Activated T-cell treated with anti-CD3 and anti-CD28 coated beads, Interleukin-2, amount 50 U/mL, for 72 hours (primary cell): ENCODE measurements at places on chromosomes 13 and 19. TPM values are rescaled to one million over a fixed set of nuclear protein-coding genes. Genes with fewer than 3 reads are reported as not detected.

DNA sequence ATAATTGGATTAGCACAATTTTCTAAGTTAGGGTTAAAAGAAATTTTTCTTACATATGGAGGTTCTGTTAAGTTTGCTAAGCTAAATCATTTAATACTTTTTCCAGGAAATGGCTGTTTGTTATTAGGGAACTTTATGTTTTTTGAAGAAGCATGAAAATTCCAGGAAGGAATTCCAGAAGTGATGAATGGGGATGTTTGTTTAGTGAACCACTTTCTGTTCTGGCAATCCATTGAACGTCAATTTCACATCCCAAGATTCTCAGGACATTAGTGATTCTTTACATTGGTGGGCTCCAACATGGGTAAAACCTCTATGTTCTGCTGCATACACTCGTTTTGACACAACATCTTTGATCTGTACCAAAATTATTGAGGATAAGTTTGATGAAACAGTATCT is 534.4 kb downstream of the IRS2 start:
- no peak for DNase-seq
- H3K27ac ChIP-seq: no peak overlapping the region
- no peaks in the 10 kb centered on the region for H3K27me3 ChIP-seq
- H3K36me3 ChIP-seq: no peaks in the 10 kb centered on the region
- H3K4me1 ChIP-seq: no peaks in the 10 kb centered on the region

The IFNL1 gene
- 0.29 TPM for total RNA-seq

The PSMD8 gene
- 168 TPM for total RNA-seq

The MOB3A gene
- 134 TPM for total RNA-seq

DNA sequence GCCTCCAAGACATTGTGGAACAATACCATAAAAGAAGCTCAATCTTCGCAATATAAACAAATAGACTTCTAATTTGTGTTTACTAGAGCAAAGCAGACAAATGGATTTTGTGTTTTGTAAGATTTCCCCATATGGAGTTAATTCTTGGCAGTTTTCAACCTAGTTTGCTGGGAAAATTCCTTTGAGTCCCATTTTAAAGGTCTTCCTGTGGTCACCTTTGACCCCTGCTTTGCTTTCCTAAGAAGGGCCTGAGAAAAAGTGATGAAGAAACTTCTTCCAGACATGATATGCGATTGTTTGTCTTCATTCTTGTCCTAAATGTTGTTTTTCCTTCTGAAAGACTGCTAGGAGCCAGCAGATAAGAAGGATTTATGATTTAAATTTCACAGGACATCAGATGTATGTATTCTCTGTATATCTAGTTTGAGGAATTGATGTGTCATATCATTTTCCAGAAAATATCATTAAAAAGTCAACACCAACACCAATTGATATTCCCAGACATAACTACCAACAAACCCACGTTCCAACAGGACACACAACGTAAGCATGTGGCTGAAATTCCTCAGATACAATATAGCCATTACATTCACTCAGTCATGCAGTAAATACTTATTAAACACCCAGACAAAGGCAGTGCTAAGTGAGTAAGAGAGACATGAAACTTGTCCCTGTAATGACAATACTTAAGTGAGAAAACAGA is 276.4 kb downstream of the LHFPL6 start:
- H3K36me3 ChIP-seq: no peaks in the 10 kb centered on the region
- no peak overlapping the region for H3K4me3 ChIP-seq
- H3K4me1 ChIP-seq: no peaks in the 10 kb centered on the region
- H3K27me3 ChIP-seq: peaks cover 20% of the 10 kb centered on the region

GRCh38 chr19:57245959-57246358 is 5.5 kb downstream of the ZNF805 start:
- DNase-seq: no peak
- H3K4me3 ChIP-seq: no peak overlapping the region
- no peak overlapping the region for H3K27ac ChIP-seq
- H3K36me3 ChIP-seq: peaks cover 57% of the 10 kb centered on the region
- H3K27me3 ChIP-seq: no peaks in the 10 kb centered on the region
- H3K4me1 ChIP-seq: peaks cover 21% of the 10 kb centered on the region

DNA sequence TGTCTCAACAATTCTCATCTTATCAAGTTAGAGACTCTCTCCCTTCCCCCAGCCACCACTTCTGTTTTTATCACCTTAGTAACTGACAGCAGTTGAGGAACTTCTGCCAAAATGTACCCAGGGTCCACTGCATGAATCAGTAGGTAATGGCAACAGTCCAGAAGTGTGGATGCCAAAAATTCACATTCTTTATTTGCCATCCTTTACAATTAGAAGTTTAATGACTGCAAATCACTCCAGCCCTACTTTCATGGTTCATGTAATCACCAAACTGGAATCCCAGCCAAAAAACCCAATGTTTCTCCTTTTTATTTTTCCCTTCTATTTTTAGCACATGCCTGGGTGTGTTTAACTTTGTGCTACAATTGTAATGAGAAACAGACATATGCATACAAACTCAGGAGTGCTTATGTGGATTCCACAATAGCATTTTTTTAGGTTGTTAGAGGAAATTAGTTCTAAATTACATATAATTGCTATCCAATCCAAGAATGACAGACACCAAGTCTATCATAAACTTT is 243.5 kb downstream of the RGCC start:
- no peaks in the 10 kb centered on the region for H3K27me3 ChIP-seq
- H3K4me3 ChIP-seq: no peak overlapping the region
- H3K36me3 ChIP-seq: no peaks in the 10 kb centered on the region

GRCh38 chr19:20103091-20103740 is 25.4 kb downstream of the ZNF90 start:
- no peak overlapping the region for H3K27ac ChIP-seq
- H3K36me3 ChIP-seq: peaks cover 31% of the 10 kb centered on the region
- H3K27me3 ChIP-seq: no peaks in the 10 kb centered on the region
- H3K4me3 ChIP-seq: no peak overlapping the region

The ZSCAN1 gene
- not detected for total RNA-seq

DNA sequence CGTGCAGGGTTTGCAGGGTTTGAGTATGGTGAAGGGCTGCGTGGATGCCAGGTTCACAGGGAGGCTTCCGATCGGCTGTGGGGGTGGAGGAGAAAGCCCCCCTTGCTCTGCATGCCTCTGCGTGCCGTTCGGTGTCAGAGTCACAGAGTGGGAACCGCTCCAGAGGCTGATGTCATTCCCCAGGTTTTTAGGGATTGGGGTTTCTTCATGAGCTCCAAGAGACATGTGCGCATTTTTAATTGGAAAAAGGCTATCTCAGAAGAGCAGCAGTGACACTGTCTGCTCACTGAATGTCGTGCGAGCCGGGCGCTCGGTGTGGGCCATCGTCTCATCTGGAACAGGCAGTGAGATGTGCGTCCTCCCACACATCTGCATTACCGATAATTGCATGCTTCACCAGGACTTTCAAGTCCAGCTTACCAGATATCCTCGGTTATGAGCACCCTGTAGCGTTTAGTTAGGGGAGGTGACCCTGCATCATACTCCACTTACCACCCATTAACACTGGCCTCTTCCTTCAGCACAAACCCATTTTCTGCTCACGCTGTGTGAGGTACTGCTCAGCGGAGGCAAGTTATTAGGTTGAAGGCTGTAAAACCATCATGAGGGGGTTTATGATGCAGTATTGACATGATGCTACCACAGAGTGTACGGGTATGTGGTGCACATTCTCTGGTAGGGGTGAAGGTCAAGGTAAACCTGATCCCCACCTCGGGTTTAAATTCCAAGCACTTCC is 1.7 kb downstream of the MCF2L start:
- H3K36me3 ChIP-seq: peaks cover 1% of the 10 kb centered on the region
- H3K4me1 ChIP-seq: peaks cover 40% of the 10 kb centered on the region
- H3K4me3 ChIP-seq: peak overlapping the region; percentile 98
- no peak for DNase-seq

The SHFL gene
- 70.4 TPM for total RNA-seq

The MZT1 gene
- 23.4 TPM for total RNA-seq

The MYCBP2 gene
- total RNA-seq: 88.0 TPM

The CGB2 gene
- total RNA-seq: not detected

GRCh38 chr19:55345818-55346724 is 6.4 kb downstream of the KMT5C start:
- H3K36me3 ChIP-seq: peaks cover 3% of the 10 kb centered on the region
- no peak for DNase-seq
- H3K27me3 ChIP-seq: peaks cover 3% of the 10 kb centered on the region
- H3K4me1 ChIP-seq: peaks cover 6% of the 10 kb centered on the region

The ZNF625 gene
- 4.9 TPM for total RNA-seq

DNA sequence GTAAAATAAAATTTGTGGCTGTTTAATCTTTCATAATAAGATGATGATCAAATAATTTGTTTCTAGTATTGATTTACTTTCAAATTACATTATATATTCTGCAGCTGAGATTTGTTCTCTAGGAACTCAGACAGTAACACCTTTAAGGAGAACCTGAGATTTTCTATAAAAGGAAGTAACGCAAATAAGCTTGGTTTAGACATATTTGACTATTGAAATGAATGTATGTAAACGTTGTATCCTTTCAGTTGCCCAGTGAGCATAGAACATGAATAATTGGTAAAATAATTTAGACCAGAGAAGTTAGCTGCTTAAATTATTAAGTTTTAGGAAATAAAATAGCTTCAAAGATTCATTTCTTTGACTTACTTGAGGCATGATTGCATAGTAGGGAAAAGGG is 3.1 kb downstream of the CDK8 start:
- peaks cover 43% of the 10 kb centered on the region for H3K4me1 ChIP-seq
- DNase-seq: no peak
- peaks cover 5% of the 10 kb centered on the region for H3K36me3 ChIP-seq
- H3K27ac ChIP-seq: no peak overlapping the region

DNA sequence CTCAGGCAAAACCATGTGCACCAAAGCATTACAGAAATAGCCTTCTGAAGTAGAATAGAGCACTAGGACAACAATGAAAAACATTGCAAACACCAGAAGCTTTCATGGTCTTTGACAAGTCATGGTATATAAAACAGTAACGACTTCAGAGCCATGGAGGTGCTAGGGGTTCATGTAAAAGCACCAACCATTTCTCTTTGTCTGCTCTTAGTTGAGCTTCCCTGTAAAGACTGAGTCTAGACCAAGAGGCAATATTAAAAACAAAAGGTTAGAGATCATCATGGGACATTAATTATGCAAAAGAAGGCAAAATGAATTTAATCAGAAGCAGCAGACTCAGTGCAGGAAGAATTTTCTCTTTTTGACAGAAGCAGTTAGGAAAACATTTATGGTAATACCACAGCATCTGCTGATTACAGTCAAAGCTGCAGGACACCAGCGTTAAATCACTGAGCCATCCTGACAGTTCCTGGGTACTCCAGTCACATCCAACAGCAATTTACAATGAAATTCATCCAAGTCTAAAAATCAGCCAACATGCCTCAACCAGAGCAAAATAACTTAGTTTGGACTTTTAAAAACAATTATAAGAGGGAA is 476.8 kb downstream of the DIAPH3 start:
- no peak overlapping the region for H3K27ac ChIP-seq
- no peaks in the 10 kb centered on the region for H3K27me3 ChIP-seq
- no peak overlapping the region for H3K4me3 ChIP-seq
- no peak for DNase-seq
- H3K4me1 ChIP-seq: peaks cover 5% of the 10 kb centered on the region

DNA sequence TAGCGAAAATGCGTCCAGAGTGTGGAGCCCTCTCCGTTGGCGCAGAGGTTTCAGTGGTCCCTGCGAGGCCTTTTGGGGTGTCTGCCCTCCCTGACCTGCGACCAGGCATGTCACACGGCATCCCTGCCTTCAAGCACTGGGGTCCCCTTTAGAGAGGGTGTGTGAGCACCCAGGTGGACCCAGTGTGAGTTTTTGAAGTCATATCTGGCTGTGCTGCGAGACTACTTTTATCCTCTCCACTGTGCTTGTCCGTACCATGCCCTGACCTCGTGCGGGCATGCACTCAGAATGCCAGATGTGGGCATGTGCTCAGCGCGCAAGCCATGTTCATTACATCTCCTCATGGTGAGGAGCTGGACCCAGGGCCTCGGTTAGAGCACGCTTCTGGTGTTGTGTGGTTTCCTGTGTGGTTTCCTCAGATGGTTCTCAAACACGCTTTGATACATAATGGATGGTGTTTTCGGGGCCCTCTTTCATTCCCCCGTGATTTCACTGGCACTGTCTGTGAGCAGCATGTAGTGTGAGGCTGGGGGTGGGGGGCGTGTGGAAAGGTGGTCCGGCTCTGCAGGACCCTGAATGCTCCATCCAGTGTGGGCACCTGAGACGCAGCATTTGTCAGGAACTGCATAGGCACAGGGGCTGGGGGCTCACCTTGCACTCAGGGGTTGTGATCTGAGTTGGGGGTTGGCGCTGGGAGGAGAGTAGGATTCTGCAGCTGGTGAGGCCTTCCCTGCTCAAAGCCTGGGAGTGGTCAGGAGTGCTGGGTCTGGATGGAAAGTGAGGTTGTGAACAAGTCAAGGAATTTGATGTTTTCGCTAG is 2.3 kb downstream of the TFDP1 start:
- H3K27me3 ChIP-seq: no peaks in the 10 kb centered on the region
- H3K36me3 ChIP-seq: peaks cover 9% of the 10 kb centered on the region
- peak overlapping the region; percentile 90 for H3K4me3 ChIP-seq
- peak; percentile 25 for DNase-seq
